ENCODE measurements at places on chromosomes 12 and 14.

GRCh38 chr12:108826807-108827721 is 30.3 kb downstream of the SSH1 start:
- no peak for DNase-seq

- DNase-seq, result no peak
These were observed 20.0 kb downstream of the TMEM132C start for GRCh38 chr12:128286970-128287369.

DNA sequence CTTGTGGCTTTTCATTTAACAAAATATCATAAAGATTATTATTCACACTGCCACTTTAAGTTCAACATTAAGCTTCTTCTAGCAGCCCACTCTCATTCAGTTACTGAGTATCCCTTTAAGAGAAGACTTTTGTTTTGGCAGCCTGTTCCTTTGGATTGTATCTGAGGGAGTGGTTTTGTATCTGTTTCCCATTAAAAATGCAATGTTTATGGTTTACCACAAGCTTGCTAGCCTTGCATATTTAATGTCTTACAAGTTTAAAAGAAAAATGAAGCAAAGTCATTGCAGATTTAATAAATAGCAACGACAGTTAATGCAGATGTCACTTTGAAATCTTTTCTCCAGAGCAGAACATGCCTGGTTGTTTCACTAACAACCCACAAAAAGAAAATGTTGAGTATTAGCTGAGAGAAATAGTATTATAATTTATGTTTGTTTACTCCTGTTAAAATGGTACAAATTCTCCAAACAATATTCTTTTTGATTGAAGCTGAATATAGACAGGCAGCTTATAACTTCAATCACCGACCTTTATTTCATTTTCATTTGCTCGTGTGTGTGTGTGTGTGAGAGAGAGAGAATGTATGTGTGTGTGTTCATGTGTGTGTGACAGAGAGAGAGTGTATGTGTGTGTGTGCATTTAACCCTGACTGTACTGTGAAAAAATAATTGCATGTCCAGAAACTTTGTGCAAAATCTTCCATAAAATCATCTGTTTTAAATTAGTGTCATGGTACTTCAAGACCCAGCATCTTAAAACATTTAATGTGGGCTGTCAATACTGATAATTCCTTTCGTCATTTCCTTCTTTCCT is 1.8 kb downstream of the DCN start:
- no peak for DNase-seq

GRCh38 chr12:90055071-90055470 is 346.4 kb upstream of the ATP2B1 start:
- no peak for DNase-seq

GRCh38 chr14:55221186-55221585 is 29.8 kb upstream of the DLGAP5 start:
- no peak for DNase-seq

- no peak for DNase-seq
These were observed 26.1 kb downstream of the SMCO2 start for GRCh38 chr12:27472604-27473003.

- DNase-seq, result no peak
These were observed 3.2 kb upstream of the TBX5 start for GRCh38 chr12:114408886-114409851.

DNA sequence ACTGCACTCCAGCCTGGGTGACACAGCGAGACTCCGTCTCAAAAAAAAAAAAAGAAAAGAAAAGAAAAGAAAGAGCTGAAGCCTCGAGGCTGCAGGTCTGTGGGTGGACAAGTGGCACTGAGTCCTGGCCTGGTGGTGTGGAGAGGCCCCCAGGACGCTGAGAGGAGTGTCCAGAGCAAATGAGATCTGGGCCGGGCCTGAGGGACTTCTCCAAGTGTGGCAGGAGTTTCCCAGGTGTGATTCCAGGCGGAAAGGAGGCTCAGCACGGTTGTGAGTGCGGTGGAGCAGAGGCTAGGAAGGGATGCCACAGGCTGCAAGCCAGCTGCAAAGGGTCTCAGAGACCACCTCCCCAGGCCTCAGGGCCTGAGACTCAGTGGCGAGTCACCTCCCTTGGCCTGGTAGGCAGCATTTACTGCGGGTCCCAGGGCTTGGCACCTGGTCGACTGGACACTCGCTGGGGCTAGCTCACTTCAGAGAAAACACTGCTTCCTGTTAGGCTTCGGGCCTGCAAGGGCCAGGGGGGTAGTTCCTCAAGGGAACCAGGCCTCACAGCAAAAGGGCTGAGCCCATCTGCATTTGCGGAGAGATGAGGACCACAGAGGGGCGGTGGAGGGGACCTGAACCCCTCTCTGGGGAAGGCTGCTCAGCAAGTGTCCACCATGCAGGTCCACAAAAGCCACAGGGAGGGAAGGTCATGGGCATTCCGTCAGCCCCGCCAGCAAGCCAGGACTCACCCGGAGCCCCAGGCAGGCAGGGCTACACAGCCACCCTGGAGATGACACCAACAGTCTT is 11.7 kb downstream of the TTC7B start:
- DNase-seq, result no peak

- no peak for DNase-seq
These were observed 3.6 kb upstream of the NUDT4 start for GRCh38 chr12:93373961-93374656.

DNA sequence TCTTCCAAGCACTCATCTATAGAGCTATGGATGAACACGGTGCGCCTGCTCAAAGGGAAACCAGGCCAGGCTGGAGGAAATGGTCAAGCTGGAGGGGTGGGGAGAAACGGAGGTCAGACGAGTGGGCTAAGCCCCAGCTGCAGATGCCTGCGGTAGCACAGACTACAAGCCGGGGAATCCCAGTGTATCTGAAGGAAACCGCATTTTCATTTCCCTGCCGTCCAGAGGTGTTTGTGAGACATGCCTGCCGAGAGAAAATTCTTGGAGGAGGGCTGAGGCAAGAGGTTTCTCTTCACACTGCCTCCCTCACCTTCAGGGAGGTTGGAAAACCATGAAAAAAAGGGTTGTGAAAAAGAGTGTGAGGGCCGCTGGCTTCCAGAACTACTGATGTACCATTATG is 102.0 kb upstream of the FOXN3 start:
- DNase-seq, result no peak

DNA sequence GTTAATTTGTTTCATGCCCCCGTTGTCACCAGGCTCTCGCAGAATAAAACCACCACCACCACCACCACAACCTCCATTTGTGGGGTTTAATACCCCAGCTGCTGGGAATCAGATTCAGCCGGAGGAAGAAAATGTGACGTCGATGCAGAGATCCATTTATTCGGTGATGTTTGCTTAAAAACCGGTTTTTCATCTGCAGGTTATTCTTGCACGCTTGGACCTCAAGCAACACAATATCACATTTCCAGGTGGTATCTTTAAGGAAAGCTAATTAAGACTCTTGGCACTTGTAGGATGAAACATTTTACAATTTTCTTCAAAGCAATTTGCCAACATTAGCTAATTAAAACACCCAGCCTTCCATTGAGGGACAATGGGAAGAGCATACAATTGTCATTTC is 39.8 kb downstream of the SPRING1 start:
- DNase-seq, result no peak

DNA sequence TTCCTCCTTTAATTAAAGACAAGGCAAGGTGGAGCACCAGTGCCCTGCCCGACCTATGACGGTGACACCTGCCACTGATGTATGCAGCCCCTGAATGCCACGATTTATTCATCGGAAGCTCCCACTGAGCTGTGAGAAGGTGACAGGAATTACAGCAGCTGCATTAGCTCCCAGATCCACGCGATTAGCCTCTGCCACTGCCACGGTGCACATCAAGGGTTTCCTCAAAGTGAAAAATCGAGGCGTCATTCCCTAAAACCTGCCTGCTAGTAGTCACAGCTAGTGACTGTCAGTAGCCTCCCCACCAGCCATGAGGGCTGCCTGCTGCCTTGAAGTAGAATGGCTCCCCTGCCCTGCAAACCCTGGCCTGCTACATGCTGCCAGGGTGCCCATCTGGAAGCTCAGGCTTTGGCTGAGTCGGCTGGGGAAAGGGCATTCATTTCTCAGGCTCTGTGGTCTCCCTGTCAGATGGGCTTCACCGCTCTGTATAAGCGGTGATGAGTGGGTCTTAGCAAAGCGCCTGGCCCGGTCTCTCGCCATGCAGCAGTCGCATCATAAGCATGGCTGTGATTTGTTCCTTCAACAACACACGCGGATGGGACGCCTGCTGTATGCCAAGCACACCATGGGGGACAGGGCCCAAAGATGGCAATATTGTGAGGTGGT is 8.2 kb upstream of the BCL11B start:
- DNase-seq, result no peak

DNA sequence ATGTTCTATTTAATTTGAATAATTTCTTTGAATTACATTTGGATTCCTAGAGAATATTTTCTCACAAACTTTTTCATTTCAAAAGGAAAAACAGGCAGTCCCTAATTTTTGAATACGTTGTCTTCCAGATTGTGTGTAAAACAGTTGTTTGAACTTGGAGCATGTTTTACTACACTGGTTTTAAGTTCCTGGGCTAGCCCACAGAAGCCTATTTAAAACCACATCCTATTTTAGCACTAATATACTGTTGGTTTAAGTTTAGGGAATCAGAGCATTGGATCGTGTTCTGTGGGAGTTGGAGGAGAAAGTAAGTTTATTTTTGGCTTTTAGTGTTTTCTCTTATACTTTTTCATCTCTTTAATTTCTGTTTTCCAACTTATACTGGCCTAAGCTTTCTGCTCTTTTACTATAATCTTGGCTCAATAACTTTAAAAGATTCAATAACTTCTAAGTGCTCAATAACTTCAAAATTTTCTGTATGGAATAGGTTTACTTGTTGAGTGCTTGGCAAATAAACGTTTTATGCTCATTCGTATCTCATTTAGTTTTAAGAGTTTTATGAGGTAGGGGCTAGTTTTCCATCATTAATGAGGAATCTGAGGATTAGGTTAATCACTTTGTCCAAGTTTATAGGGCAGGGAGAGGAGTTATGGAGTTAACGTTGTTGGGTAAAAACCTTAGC is 14.9 kb downstream of the LEMD3 start:
- DNase-seq, result no peak
